Dermis microvascular lymphatic vessel endothelial cell (primary cell): ENCODE measurements at places on chromosomes 7 and 10. TPM values are rescaled to one million over a fixed set of nuclear protein-coding genes. Genes with fewer than 3 reads are reported as not detected.
A peak's percentile ranks its signal among the peaks of the same experiment; 100 is the strongest.

Gene TRUB1
- total RNA-seq: 20.8 and 22.1 TPM in 2 replicates

GRCh38 chr7:94588075-94588474, 67.9 kb downstream of the SGCE start:
- no peak for DNase-seq

DNA sequence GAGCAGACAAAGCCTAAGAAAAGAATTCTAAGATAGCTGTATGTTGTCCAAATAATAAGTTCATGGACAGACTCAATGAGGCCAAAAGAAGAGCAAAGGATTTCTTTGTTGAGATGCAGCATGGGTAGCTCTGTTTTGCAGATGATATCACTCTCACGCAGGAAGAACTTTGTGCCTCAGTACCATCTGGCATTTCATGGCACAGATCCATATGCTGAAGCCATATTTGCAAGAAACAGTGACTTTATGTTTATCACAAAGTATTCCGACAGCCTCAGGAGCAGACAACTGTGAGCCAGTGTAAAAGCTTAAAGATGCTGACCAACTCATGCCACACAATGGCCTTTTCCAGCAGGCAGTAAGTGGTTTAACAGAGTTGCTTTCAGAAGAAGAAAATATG, 45.5 kb upstream of the RNF148 start:
- no peak for DNase-seq

DNA sequence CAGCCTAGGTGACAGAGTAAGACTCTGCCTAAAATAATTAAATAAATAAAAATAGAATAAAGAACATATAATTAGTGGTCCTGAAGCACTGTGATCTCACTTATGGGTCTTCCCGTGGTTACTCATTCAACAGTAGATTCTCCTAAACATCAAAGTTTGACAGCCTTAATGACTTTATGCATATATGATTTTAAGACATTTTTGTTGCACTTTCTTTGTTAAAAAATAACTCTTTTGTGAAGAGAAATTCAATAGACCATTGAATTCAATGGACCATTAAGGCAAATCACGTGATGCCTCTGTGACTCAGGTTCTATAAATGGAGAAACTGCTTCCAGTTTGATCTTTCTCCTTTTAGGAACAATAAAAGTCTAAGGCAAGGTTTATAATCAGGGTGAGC, 59.6 kb downstream of the ATOH7 start:
- DNase-seq: no peak

GRCh38 chr10:109866995-109867635, 56.2 kb downstream of the XPNPEP1 start:
- DNase-seq: peak; percentile 61
